ENCODE measurements at places on chromosomes 2 and 18.

DNA sequence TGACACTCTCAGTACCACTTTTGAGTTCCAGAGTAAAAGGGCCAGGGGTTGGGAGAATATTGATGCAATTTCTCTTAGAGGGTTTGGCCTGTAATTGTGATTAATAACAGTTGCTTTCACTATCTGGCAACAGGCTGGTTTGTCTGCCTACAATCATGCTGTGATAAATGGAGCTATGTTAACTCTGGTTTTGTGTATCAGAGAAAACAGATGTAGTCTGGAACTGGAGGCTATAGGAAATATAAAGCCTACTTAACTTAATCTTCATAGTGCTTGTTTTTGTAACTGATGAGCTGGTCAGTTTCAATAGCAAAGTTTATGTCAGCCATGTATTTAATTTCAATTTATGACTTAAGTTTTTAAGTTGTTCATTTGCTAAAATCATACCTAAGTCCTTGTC, 138.0 kb downstream of the AGPS start:
- no peak for DNase-seq

GRCh38 chr2:157603198-157603597, 25.5 kb downstream of the ACVR1C start:
- no peak for DNase-seq

- no peak for DNase-seq
These were observed 98.6 kb downstream of the AAK1 start for GRCh38 chr2:69544951-69545350.

DNA sequence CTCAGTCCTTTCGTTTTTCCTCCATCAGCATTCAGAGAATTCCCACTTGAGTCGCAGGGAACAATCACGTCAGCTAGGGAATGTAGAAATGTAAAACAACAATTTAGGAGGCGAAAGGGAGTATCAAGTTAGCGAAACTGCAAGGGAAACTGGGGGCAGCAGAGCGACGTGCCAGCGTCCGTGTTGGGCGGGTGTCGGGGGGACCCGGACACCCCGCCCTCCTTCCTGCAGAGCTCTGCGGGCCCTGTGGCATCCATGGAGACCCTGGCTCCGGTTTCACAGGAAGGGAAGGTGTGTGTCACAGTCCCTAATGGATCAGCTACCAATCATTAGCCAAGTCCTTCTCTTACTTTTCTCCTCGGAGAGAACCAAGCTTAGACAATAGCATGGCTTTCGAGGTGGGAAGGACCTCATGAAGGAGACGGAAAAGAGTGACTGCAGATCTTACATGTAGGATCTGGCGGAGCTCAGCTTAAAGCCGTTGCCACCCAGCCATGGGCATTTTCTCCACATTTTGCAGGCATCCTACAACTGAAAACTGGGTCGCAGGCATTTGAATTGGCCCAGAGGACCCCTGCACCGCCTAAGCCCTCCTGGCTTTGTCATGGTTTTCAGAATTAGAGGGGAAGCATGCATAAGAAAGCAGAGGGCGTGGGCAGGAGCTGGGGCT, 33.7 kb downstream of the SOX11 start:
- DNase-seq, result no peak

DNA sequence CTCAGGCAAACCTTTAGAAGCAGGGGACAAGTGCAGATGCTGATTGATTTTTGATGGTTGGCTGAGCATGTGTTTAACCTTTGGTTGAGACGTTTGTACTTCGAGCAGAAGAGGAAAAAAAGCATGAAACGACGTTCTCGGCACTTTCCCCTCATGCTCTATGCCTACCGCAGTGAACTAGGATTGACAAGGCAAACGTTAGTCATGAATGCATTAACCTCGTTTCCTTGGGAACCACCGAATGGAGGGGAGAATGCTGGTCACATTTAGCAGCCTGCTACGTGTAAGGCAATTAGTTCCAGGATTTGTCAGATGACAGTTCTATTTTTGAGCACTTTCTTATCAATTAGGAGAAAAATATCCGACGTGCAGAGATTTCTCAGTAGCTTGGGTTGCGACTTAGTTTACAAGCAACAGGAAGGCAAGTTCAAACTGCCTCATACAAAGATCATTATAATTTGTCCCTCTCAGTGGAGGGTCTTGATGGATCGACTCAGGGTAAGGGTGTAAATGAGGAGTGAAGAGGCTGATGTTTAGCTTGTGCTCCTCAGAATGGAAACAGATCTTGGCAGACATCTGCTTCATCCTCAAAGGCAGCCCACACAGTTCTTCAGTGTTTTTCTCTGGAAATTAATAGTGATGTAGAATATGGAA, 47.4 kb upstream of the GPR45 start:
- no peak for DNase-seq

DNA sequence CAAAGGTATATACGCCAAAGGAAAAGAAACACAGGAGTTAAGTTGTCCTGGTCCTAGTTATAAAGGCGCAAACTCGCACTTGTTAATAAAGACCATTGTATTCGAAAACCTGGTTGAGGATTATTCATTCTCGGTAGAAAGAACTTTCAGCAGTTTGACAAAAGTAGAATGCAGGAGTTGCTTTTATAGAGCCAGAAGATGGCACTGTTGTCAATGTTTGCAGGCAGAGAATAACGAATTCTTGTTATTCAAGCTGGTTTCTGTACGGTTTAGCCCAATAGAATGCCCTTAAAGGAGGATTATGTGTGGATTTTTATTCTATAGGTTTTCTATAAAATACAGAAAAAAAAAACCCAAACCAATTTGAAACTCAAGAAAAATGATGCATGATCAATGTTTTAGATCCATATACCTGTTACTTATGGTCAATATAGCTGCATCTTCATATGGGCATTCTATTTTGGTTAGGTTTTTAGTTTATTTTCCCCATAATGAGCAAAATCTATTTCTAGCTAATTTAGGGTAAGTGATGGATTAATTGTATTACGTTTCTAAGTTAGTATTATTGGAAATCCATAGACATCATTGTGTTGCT, 510.3 kb downstream of the PLCL1 start:
- no peak for DNase-seq

DNA sequence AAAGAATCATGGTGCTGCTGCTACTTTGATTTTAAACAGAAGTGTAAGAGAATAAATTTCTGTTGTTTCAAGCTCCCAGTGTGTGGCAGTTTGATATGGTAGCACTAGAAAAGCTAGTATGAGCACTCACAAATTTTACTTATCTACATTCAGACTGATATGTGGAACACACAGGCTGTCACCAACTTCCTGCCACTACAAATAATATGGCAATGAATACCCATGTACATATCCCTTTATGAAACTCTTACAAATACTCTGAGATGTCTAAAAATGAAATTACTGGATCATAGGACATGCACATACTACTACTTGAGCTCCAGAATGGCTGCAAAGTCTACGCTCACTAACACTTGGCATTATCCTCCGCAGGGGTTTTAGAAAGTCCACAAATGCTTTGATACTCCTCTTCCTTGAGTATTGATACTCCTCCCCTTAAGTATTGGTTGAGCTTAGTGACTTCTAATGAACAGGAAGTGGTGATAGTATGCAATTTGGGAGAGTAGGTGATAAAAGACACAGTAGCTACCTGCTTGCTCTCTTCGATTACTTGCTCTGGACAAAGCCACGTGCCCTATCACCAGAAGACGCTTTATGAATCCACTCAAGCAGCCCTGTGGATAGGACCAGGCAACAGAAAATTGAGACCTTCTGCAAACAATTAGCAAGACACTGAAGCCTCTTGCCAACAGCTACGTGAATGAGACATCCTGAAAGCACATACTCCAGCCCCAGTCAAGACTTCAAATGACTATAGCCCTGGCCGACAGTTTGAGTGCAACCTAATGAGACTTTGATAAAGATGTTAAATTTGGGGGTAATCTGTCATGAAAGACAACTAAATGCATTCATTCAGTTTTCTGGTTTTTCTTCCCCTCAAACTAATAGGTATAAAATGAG, 35.4 kb downstream of the FBXO11 start:
- DNase-seq, result no peak

- no peak for DNase-seq
These were observed 58.9 kb upstream of the SLC1A4 start for GRCh38 chr2:64930258-64930671.
